Iris pigment epithelial cell (primary cell): ENCODE measurements at places on chromosomes 4 and X.

DNA sequence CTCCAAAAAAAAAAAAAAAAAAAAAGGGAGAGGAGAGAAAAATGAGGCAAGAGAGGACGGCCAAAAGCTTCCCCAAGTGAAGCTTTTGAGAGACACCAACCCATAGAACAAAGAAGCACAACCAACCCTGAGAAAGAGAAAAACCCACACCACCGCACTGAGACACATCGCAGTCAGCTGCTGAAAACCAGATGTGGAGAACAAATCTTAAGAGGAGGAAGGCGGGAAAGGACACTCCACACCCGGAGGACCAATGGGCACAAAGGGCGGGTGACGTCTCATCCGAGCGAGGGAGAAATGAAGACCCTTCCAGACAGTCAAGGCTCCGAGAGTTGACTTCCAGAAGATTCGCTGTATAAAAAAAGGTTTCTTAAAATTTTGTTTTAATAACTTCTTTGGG is 112.1 kb downstream of the AFAP1 start:
- DNase-seq = no peak

GRCh38 chr4:150176547-150176946 is 98.3 kb downstream of the DCLK2 start:
- DNase-seq = peak; percentile 9

- DNase-seq = no peak
Measured at GRCh38 chr4:99762728-99763127, 53.9 kb upstream of the DAPP1 start.

DNA sequence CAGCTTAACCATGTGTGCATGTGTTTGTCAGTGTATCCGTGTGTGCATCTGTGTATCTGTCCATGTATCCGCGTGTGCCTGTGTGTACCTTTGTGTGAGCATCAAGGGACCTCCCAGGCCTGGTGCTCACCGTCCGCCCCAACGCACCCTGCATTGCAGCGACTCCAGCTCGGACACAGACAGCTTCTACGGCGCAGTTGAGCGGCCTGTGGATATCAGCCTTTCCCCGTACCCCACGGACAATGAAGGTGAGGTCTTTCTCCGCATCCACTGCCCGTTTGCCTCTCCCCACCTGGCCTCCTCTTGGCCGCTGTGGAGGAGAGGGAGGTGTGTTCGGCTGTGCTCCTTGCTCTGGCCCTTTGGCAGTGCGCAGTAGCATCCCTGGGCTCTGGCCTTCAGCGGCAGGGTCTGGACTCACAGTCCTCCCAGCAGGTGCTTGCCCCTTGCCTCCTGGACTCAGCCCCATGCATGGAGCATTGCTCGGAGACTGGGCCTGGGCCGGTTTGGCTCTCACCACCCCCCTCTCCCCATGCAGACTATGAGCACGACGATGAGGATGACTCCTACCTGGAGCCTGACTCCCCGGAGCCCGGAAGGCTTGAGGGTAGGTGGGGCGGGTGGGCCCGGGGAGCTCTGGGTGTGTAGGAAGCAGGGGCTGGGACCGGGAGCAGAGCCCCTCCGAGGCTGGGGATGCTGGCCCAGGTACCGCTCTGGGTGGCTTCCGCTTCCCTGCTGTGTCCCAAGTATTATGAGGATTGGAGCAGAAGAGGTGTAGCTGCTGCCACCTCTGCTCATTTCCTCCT is 16.4 kb upstream of the ADD1 start:
- DNase-seq = no peak

- no peak for DNase-seq
Measured at GRCh38 chrX:21657318-21658151, 595 bp downstream of the KLHL34 start.

- DNase-seq = peak; percentile 63
Measured at GRCh38 chr4:73976716-73977115, 5.1 kb downstream of the PF4 start.

- no peak for DNase-seq
Measured at GRCh38 chr4:80195441-80196140, 1.7 kb upstream of the PRDM8 start.

DNA sequence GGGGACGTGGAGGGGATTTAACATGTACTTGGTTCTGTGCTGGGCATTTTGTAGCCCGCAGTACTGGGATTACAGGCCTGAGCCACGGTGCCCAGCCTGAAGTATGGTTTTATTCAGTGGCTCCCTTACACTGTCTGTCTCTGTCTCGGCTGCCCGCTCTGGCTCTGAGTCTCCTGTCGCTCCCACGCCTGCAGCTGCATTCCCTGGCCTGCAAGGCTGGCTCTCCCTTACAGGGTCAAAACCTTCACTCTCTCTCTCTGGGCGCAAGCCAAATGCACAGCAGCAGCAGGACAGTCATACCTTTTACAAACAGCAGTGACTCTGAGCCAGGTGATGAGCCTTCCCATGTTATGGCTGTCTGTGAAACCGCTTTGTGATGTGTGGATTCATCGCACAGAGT is 72.1 kb downstream of the HTRA3 start:
- no peak for DNase-seq

DNA sequence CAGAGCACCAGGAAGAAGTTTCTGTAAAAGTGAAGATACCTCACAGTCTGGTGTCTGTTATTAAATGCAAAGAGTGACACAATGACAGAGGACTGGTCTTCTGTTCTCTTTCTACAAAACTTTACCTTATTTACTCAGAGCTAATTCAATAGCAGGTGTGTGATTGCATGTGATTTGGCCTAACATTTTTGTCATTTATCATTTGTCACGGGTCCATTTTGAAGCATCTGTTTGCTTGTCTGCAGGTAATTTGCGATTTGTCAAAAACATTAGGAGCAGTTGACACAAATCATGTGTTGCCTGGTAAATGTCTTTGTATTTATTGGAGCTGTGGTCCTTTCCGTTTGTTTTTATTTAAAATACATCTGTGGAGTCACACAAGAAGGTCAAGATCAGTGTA is 1232.4 kb downstream of the STIM2 start:
- no peak for DNase-seq

DNA sequence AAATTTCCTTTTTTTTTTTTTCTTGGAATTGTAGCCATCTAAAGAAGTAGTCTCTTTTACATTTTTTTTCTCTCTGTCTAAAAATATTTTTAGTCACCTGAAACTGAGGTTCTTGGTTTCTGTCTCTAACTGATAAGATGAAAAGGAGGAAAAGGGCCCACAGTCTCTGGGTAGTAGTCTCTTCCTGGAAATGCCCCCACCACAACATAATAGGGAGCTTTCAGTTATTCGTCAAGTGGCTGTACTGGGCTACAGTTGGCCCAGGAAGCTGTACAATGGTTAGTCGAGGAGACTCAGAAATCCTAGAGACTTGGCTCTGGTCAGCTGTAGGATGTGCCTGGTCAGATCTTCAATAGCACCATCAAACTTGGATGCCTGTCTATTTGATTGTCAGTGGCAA is 163.4 kb downstream of the ACTRT1 start:
- no peak for DNase-seq

- peak; percentile 32 for DNase-seq
Measured at GRCh38 chrX:16023790-16024734, 99.3 kb upstream of the GRPR start.

DNA sequence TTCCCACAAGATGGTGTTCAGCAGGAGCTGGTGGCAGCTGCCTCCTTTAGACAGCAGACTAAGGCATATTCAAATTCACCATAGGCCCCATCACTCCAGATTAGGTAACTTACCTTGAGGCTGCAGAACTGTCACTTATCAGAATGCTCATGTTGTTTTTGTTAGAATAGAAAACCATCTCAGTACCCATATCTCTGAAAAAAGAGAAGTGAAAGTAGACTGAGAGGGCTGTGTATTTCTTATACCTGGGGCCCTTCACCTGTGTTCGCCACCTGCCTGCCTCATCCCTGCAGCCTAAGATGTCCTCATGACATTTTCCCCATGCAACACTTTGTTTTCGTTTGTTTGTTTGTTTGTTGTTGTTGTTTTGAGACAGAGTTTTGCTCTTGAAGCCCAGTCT is 32.9 kb upstream of the SPRY1 start:
- DNase-seq = no peak

DNA sequence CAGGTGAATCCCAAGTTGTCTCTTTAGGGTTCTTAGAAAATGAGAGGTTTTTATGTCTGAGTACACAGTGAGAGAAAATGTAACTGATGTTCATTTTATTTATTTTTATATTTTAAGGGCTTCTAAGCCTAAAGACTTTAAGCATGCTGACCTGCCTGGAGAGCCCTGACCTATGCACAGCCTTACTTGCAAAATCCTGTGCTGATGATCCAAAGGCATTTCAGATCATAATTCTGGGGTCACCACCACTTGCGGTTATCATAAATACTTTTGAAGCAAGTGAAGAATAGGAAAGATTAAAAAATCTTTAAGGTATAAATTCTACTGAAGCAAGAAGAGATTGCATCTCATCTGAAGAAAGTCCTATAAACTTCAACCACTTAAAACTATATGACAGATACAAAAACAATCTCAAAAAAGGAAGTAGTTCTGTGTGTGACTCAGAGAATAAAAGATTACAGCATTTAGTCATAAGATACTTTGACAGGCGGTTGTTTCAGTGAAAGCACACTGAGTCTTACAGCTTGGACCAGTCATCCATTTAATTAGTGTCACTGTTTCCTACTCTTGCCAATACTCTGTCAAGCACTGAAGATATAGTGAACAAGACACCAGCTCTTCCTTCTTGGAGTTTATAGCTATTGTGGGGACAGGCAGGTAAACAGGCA is 245.2 kb upstream of the DIPK2B start:
- peak; percentile 84 for DNase-seq

DNA sequence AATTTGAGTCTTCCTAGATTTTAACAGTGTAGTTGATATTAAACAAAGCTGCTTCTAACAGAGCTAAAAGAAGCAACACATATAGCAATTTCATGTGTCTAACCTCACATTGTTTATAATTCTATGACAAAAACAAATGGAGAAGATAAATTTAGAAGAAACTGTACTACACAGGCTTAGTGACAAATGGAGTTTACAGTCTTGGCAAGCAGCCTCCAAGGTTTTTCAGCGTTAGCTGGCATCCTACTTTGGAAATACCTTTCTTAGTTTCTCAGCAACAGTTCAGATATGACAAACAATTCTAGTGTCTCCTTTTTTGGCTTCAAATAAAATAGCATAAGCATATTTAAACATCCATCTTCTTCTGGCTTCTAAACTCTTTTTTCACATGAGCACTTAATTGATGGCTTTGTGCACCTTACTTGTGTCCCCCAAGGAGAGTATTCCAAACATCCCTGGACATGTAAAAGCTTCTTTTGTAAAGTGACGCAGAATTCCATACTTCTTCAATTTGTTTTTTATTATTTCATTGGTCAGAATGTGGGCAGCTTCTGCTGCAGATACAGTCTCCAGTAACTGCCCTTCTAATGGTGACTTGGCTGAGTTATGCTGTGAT is 249.8 kb downstream of the ANTXR2 start:
- DNase-seq = peak; percentile 30

- no peak for DNase-seq
Measured at GRCh38 chr4:18859468-18859867, 837.9 kb upstream of the LCORL start.

GRCh38 chr4:2408401-2408958 is 10.0 kb downstream of the ZFYVE28 start:
- DNase-seq = no peak

DNA sequence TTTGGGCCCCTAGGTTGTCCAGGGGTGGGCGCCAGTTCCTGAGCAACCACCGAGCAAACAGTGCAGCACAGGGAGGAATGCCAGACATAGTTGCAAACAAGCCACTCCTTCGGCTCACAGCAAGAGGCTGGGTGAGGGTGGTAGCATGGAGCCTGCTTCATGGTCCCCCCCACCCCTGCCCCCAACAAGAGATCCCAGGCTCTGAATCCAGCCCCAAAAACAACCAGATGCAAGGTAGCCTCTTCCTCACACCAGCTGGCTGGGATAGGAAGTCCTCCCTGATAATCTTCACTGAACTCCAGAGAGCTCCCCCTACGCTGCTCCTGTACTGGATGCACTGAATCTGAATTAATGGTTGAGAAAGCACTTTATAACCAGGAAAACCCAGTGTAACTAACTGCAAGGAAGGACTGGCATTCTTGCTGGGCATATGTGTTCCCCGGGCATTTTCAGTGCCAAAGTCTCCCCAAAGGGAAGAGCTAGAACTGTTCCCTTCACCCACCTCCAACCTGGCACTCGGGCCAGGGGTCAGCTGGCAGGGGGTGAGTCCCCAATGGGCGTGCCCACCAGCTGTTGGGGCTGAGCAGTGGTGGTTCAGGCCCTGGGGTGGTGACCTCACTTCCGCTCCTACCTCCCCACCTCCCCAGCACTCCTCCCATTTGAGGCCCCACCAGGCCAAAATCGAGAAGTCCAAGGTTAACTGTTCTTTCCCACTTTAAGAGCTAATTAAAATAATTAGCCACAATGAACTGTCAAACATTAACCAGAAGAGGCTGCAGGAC is 1.5 kb downstream of the ELF4 start:
- DNase-seq = peak; percentile 26

- no peak for DNase-seq
Measured at GRCh38 chr4:161183729-161184128, 980.1 kb downstream of the FSTL5 start.

DNA sequence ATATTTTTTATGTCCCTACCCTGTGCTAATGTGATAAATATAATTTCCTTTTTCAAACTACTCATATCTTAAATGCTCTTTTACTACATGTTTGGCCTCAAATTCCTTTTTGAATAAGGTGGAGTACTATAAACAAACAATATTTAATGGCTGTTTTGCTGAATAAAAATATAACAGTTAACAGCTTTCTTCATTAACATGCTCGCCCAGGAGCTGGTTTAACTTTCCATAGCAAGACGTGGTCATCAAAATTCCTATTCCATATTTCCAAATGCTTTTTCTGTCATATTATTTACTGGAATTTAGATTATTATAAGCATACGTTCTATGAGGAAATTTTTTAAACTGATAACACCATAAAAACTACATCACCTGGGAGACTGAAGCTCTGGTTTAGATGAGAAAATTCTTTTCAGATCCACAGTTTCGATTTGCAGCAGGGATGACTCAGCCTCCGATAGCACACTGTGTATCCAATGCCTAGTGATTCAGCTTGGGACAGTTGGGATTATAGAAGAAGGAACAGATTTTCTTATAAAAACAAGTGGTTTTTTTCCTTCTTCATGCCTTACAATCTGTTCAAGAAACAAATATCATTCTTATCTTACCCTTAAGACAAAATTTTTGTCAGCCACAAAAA is 129.1 kb downstream of the FBXO8 start:
- DNase-seq = peak; percentile 87
